ENCODE measurements at places on chromosomes 16 and 17. TPM values are rescaled to one million over a fixed set of nuclear protein-coding genes. Genes with fewer than 3 reads are reported as not detected.

The C1QTNF1 gene
- total RNA-seq = 0.10 TPM

The RNF222 gene
- total RNA-seq = 1.6 TPM

The FOXF1 gene
- total RNA-seq = not detected

The TCF25 gene
- 400 TPM for total RNA-seq

The FBXW10 gene
- not detected for total RNA-seq

The STX1B gene
- total RNA-seq = 3.4 TPM

The GJC1 gene
- 0.93 TPM for total RNA-seq

The IGFALS gene
- 0.88 TPM for total RNA-seq

The CNTNAP4 gene
- not detected for total RNA-seq

The EVI2A gene
- total RNA-seq = 80.0 TPM

The ADGRG3 gene
- total RNA-seq = 1.8 TPM

The TUBG1 gene
- total RNA-seq = 17.2 TPM

The RASL10B gene
- total RNA-seq = 0.47 TPM

The ANKRD40CL gene
- not detected for total RNA-seq

The NEUROD2 gene
- total RNA-seq = not detected

The MKS1 gene
- total RNA-seq = 26.2 TPM

The SLC16A11 gene
- total RNA-seq = 1.6 TPM

The ZNF19 gene
- total RNA-seq = 9.4 TPM

The TEDC2 gene
- total RNA-seq = 0.85 TPM

The KREMEN2 gene
- total RNA-seq = 0.15 TPM

The DNAH3 gene
- not detected for total RNA-seq

The COX6A2 gene
- total RNA-seq = not detected

The EPN3 gene
- total RNA-seq = not detected

The KCTD2 gene
- 30.8 TPM for total RNA-seq

The IRX6 gene
- total RNA-seq = not detected

The NPIPA8 gene
- total RNA-seq = 2.2 TPM

The RPS15A gene
- total RNA-seq = 3,462 TPM

The ATP2C2 gene
- total RNA-seq = not detected

The TM4SF5 gene
- total RNA-seq = not detected

The KCNH4 gene
- 0.20 TPM for total RNA-seq

The WNT9B gene
- total RNA-seq = not detected

The PDILT gene
- not detected for total RNA-seq

The SCNN1B gene
- total RNA-seq = not detected

The PPM1E gene
- total RNA-seq = not detected

Measured in T-cell (primary cell).